Kidney (tissue), 22 donors: ENCODE measurements at places on chromosomes 11 and 22.
A peak's percentile ranks its signal among the peaks of the same experiment; 100 is the strongest.

DNA sequence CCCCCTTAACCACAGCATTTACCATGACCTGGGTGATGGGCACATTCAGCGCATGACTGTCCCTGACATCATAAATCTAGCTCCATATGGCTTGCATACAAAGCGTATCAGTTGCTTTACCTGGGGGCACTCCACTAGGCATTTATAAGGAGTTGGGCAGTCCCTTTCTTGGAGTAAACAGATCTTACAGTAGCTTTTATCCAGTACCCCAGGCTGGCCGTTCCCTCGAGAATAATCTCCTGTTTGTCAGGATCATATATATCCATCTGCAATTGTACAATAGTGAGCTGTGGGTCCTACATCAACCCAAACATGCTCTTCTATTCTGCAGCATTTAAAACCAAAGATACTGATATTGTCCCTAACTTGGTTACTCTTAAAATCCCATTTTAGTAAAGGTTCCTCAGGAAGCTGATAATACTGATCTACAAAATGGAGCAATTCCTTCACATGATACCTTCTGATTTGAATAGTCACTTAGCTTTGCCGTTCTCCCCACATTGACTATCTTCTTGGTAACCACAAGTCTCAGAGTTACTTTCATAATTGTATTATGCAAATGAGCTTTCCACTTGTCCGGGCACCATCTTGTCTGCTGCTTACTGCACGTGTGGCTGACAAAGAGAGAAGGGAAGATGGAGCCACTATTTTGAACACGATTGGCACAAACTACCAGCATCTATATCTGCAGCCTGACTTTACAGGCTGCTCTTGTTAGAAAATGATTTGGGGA lies 205.0 kb downstream of the CWF19L2 start:
- DNase-seq = no peak

DNA sequence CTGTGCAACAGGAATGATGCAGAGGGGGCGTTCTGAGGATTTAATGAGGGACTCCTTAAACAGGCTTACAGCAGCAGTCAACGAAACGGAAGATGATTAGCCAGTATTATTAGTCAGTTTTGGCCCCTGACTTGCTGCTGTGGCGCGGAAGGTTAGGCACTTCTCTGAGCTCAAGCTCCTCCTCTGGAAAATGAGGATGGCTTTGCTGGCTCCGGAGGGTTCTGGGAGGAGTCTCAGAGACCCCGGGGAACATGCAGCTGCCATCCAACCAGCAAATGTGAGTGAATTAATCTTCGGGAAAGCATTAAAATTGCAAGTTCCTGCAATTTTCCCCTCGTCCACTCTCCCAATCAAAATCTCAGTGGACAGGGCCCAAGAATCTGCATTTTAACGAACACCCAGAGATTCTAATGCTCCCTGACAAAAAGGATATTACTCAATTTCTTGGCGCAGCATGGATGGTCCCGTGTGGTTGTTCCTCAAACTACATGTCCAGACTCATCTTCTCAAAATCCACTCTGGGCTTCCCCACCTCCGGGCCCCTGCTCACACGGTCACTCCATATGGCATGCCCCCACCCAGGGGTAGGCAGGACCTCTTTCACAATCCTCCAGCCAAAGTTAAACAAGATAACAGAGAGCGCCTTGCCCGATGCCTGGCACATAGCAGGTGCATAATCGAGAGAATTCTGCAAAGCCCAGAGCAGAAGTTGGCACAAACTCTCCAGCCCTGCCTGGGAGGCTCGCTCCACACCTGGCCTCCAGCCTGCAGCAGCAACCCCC lies 6.4 kb downstream of the ELFN2 start:
- no peak for DNase-seq

DNA sequence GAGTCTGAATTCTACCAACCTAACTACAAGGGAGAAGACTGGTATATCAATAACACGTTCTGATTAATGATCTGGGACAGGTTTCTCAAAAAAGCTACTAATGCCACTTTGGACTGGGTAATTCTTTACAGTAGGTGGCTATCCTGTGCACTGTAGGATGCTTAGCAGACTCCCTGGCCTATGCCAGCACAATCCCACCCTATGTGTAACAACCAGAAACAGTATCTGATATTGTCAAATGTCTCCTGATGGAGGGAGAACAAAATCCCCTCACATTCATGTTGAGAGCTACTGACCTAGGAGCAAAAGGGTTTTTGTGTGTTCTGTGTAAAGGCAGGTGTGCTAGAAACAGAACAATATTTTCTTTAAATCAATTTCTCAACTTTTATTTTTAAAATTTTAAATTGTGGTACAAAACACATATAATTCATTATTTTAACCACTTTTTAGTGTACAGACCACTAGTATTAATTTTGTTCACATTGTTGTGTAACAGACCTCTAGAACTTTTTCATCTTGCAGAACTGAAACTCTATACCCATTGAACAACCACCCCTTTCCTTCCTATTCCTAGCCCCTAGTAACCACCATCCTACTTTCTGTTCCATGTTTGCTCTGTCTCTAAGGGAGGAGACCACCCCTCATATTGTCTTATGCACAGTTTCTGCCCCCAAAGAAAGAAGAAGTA lies 2.1 kb upstream of the MS4A6A start:
- no peak for DNase-seq

GRCh38 chr11:124799348-124800225 lies 619 bp downstream of the MSANTD2 start:
- peak; percentile 69 for DNase-seq

DNA sequence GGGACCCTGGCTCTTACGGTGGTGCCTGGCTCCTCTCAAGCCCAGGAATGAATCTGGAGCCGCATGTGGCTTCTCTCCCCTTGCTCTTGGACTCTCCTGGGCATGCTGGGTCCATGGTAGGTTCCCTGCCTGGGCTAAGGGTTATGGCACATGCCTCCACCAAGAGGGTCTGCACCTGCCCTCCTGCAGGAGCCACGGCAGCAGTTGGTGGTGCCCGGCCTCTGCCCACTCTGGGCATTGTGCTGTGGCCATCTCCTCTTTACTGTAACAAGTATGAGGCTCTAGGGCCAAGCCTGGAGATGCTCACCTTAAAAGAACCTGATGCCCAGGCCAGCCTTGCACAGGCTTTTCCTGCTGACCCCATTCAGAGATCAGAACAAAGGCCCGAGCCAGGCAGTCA lies 104.0 kb upstream of the PITPNB start:
- DNase-seq = peak; percentile 29

DNA sequence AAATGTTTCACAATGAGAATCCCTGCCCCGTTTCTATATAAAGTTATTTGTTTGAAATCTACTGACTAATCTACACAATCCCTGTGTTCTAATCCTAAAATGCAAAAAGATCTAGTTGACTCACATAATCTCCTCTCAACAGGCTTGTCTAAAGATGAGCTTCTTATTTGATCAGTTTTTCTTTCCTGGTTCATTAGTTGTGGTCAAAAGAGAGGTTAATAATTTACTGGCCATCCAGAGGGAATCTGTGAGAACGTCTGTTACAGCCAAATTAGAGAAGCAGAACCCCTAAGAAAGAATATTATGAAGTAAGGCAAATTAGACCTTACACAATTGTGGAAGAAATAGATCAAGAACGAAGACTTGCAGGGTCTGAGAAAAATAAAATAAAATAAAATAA lies 173.7 kb upstream of the ANO3 start:
- DNase-seq = no peak

DNA sequence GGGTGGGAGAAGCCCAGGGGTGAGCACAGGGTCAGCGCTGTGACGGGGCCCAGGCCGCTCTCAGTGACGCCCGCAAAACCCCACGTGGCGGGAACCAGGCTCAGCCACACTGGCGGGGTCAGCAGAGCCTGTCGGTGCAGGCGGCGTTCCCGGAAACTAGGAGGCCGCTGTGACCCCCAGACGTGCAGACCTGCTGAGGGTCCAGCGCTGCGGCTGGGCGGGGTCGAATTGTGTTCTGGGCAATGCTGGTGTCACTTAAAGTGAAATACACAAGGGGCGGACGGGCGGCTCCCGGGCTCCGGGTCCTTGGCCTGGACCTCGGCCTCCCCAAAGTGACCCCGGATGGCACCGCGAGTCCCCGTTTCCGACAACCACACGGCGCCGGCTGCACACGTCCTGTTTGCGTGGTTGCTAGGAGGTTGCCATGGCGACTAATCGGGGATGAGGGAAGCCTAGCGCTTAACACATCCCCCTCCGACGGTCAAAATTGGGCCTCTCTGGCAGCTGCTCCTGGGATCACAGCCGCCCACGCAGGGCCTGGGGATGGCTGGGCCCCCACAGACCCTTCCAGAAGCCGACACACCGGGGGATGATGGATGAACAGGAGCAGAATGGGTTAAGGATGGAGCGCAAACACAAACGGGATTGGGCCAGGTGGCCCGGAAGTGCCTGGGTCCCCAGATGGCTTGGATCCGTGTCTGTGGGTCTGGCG lies 81.7 kb upstream of the PRR5 start:
- DNase-seq = peak; percentile 92

- peak; percentile 72 for DNase-seq
These were observed 35.5 kb upstream of the RASSF10 start for GRCh38 chr11:12973528-12974181.

DNA sequence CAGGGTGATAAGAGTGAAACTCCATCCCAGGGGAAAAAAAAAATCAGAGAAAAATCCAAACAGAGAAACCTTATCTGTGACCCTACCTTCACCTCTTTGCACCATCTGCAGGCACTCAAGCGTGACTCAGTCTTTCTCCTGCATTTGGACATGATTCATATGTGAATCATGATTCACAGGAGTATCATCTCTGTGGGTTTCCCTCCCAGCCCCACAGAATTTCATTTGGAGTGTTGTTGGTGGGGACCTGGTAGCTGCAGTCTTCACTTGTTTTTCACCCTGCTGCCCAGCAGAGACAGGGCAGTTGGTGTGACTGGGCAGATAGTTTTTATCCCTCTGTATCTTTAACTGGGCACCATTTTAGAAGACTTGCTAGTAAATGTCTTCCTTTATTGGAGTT lies 75.7 kb downstream of the DEPDC5 start:
- no peak for DNase-seq

DNA sequence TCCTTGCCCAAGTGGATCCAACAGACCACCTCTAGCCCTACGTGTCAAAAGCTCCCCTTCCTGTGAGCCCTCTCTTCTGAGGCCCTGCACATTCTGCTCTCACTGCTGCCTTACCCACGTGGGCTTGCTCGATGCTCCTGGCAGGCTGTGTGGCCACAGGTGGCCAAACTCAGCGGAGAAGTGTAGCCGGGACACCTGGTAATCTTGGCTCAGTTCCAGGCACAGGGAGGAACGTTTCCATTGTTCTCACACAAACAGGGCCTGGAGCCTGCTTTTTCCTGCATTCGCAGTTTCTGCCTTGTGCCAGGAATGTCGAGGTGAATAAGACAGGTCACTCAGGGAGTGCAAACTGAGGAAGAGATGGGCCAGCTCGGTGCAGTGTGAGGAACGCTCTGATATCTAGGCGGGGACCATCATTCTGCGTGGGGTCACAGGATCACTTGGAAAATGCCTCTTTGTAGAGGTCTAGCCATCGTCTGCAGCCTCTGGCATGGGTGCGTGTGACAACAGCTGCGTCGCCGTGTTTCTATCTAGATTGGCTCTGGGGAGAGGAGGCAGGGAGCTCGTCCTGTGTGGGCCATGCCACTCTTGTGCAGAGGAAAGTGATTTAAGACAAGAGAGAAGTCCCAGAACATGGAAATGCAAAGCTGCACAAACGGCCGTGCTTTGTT lies 127.6 kb upstream of the PARVA start:
- DNase-seq = no peak

- no peak for DNase-seq
These were observed 3.0 kb upstream of the RFPL3 start for GRCh38 chr22:32354360-32355351.

DNA sequence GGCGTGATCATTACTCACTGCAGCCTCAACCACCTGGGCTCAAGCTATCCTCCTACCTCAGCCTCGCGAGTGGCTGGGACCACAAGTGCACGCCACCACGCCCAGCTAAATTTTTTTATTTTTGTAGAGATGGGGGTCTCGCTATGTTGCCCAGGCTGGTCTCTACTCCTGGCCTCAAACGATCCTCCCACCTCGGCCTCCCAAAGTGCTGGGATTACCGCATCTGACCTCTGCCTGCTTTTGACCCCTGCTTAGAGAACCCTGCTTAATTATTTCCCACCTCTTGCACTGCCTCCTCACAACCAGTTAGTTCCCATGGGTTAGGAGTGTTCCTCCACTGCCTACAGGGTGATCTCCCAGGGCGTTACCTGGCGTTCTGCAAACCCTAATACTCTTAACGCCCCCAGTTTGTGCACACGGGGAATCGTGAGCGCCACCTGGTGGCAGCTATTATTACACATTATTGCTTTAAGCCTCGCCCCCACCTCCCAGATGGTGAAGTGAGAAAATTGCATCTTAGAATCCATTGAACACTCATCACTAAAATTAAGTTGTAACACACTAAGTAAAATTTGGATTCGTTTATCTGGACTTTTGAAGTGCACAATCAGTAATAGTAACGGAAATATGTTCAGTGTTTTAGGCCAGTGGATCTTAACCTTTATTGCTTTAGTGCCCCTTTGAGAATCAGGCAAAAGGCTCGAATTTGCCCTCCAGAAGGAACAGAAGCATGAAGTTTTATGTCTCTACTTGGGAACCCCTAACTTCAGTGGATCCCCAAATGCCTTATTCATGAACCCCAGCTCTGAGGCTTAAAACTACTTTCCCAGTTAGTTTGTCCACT lies 61.4 kb upstream of the ASPHD2 start:
- peak; percentile 69 for DNase-seq

DNA sequence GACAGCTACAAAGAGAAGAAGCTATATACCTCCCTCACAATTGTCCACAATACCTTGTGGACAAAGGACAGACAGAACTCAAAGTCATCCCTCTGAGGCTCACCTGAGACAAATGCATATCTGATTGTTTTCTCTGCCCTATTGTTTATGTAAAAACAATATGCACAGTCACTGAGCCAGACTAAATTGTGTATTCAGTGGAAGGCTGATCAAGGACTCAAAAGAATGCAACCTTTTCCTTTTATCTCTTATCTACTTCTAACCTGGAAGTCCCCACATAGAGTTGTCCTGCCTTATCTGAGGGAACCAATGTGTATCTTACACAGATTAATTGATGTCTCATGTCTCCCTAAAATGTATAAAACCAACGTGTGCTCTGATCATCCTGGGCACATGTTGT lies 13.9 kb upstream of the MED17 start:
- no peak for DNase-seq

GRCh38 chr11:1410366-1411291 lies 20.9 kb downstream of the BRSK2 start:
- peak; percentile 68 for DNase-seq

DNA sequence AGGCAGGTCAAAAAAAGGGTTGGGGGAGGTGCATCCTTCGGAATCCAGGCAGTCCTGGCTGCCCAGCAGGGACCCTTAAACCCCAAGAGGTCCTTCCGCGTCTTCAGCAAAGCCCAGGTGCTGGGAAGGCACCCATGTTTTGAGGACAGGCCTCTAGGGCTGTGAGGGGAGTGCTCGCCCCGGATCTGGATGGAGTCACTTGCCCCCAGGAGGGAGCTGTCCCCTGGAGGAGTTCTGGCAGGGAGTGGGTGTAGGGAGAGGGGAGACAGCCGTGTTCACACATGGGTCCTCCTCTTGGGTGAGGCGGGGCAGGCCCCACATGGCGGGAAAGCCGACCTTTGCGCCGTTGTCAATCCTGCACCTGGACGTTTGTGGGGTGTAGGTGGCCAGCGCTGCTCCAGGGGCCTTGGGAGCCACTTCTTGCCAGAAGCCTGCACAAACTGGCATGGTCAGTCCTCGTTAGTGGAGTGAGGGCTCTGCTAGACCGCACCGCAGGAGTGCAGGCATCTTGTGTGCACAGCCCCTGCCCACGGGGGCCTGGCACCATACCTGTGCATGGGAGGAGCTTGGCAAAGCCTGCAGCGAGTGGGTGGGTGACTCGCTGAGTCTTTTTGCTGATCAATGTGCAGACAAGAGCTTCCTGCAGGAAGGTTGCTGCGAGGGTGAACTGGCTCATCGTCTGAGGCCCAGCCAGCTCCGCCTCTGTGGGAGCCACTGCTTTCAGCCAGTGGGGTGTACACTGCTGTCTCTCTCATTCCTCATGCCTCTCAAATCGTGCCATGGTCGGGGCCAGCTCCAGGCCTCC lies 16.0 kb downstream of the PPIL2 start:
- no peak for DNase-seq
